ENCODE measurements at places on chromosomes 1 and 21. TPM values are rescaled to one million over a fixed set of nuclear protein-coding genes. Genes with fewer than 3 reads are reported as not detected.

Gene DHX9
- total RNA-seq, result 173 TPM

Gene NPL
- total RNA-seq, result 0.65 TPM

Gene NUP133
- total RNA-seq, result 35.0 TPM

Gene LAX1
- total RNA-seq, result under 0.01 TPM

Gene ACADM
- total RNA-seq, result 47.6 TPM

Gene NPHP4
- 4.3 TPM for total RNA-seq

Gene AMPD1
- not detected for total RNA-seq

Gene PPFIA4
- 0.32 TPM for total RNA-seq

Gene LAMC1
- 465 TPM for total RNA-seq

Gene CACHD1
- 3.2 TPM for total RNA-seq

Gene AUNIP
- total RNA-seq, result 5.5 TPM

Gene KMO
- not detected for total RNA-seq

Gene LYPD8
- total RNA-seq, result not detected

Gene C1orf141
- total RNA-seq, result not detected

Gene CAPN8
- not detected for total RNA-seq

Gene KRTAP13-2
- not detected for total RNA-seq

Gene COL6A1
- 17.8 TPM for total RNA-seq

Gene XKR8
- 6.1 TPM for total RNA-seq
